ENCODE measurements at places on chromosomes 6 and 20.

DNA sequence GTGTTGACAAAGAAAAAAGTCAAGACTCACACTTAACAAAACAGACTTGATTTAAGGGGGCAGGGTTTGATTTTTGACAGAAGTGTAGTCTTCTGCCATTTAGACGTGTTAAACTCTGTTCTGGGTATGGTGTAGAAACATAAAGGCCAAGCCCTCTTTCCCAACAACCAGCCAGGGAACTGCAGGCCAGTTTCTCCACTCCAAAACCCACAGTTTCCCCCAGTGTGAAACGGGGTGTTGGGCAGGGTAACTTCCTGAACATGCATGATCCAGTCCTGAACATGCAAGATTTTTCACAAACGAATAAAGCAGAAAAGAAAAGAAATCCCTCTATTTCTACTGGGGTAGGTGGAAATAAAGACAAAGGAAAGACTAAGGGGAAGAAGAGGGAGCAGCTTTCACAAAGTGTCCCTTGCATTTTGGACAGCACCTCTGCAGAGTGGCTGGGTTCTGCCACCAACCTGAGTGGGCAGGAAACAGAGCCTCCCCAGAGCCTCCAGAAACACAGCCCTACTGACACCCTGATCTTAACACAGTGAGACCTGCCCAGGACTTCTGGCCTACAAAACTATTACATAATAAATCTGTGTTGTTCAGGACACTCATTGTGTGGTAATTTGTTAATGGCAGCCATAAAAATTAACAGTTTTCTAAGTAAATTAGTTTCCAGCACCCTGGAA is 7.5 kb downstream of the APMAP start:
- no peak for DNase-seq

DNA sequence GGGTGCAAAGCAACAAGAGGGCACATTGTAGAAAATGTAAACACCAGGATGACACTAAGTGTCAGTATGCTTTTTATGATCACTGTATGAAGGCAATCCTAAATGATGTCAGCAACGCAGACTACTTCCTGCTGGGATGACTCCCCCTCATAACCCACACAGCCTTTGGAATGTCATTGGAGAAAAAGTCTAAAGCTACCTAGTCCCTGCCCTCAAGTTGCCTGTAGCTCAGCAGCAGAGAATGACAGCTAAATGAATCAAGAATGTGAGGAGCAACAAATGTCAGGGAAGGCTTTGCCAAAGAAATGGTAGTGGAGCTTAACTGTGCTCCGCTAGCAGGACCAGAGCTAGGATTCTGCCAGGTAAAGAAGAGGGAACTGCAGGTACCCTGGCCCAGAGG is 555.6 kb downstream of the CD83 start:
- no peak for DNase-seq

DNA sequence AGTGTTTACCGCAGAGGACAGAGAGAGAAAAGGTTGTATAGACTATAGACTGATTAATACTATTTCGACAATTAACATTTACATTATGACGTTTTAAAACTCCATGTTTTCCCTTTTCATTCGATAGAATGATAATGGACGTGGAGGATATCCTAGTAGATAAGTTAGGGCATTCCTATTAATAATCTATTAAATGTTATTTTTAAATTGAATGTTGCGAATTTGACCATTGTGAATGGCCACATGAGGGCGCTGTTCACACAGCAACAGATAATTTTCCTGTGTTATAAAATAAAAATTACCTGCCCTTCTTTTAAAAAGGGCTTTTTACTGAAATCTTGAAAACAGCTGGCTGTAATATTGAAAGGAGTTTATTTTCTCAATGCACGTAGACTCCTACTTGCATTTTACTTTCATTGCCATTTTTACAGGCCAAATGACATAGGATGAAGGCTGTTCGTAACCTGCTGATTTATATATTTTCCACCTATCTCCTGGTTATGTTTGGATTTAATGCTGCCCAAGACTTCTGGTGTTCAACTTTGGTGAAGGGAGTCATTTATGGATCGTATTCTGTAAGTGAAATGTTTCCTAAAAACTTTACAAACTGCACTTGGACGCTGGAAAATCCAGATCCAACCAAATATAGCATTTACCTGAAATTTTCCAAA is 3.3 kb downstream of the ADGRB3 start:
- DNase-seq: no peak

- DNase-seq: no peak
Observed at GRCh38 chr6:159540883-159541282, 152.2 kb downstream of the SOD2 start.

GRCh38 chr20:56222201-56222600 is 26.3 kb upstream of the MC3R start:
- DNase-seq: no peak

- no peak for DNase-seq
Observed at GRCh38 chr6:66128656-66129055, 421.6 kb upstream of the EYS start.

DNA sequence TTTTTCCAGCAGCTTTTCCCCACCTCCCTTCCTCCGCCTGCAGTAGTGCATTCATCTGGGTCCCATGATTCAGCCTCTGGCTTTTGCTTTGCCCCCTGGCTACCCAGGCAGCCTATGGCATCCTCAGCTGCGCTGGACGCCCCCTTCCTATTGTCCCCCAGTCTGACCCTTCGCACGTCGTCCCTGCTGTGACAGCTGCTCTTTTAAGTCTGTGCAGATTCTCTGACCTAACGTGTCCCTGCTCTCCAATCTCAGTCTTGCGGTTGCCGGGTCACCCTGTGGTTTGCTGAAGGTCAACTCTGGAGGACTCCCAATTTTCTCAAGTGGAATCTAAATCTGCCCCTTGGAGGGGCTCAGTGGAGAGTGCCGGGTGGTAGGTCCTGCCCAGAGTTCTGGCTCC is 294.3 kb downstream of the CDC5L start:
- DNase-seq: no peak

DNA sequence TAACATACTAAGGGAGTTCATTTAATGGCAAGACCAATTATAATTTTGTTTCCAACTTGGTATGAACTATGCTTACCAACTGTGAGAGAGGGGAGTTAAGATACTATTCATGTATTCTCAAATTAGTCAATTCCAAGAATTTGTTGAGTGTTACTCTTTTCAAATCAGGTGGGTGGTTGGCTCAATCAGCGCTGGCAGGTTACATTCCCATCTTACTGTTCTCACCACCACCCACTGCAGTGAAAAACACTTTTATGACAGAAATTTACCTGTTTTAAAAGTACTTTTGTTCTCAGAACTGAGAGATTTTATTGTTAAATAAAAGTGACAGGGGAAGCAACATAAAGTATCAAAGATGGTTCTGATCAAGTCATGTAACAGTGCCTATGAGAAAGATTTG is 642.0 kb downstream of the PRKN start:
- no peak for DNase-seq

DNA sequence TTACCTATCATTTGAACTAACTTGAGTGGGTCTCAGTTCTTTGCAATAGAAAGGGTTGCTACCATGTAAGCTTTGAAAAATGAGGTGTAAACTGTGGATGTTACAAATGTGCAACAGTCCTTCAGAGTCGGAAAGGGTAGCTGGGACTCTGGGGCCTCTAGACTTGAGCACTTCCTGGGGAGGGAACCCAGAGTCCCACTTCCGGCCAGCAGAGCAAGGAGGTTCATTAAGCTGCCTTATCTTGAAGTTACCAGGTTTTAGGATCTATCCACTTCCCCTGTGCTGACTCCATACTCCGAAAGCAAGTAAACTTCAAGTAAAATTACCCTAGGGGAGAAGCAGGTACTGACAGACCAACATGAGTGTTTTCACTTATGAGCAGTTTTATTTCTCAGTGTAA is 9.4 kb downstream of the TRIM10 start:
- DNase-seq: no peak

DNA sequence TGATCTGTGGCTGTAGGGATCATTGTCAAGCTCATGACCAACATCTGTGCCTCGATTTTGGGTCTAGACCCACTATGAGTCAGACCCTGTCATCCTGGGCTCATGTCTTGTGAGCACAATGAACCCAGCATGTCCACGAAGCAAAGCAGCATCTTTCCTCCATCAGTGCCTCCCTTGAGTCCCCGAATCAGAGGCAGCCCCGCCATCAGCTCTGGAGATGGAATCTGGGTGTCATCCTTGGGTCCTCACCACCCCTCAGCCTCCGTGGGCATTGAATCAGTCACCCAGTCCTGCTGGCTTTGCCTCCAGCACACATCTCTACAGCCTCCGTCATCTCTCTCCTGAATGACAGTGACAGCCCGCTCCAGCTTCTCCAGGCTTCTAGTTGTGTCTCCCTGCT is 56.9 kb downstream of the CHMP4B start:
- no peak for DNase-seq

DNA sequence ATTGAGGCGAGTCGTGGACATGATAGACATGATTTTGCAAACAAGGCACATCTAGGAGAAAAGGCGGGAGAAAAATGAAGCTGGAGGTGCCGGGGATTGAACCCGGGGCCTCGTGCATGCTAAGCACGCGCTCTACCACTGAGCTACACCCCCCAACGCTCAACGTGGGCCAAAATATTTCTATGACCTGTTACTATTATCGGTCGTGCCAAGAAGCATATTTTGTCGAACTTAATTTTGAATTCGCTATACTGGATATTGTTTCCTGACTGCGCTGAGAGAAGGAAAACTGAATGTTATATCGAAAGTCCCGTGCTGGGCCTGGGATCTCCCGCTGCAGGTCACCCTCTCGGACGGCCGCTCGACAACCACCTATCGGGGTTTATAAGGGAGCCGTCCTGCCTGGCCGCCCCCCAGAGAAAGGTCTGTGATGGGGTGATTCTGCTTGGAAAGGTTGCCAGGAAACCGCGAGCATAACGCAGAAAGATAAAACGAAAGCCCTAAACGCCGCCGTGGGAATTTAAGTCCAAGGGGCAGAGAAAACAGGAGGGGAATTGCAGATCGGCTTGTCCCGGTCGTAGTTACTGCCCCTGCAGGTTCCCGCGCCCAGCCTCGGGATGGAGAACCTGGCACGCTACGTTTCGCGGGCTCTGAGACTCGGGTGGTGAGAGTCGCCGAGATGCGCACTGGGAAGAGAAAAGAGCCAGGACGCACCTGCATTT is 60.0 kb downstream of the TRIM27 start:
- DNase-seq: peak; percentile 64

DNA sequence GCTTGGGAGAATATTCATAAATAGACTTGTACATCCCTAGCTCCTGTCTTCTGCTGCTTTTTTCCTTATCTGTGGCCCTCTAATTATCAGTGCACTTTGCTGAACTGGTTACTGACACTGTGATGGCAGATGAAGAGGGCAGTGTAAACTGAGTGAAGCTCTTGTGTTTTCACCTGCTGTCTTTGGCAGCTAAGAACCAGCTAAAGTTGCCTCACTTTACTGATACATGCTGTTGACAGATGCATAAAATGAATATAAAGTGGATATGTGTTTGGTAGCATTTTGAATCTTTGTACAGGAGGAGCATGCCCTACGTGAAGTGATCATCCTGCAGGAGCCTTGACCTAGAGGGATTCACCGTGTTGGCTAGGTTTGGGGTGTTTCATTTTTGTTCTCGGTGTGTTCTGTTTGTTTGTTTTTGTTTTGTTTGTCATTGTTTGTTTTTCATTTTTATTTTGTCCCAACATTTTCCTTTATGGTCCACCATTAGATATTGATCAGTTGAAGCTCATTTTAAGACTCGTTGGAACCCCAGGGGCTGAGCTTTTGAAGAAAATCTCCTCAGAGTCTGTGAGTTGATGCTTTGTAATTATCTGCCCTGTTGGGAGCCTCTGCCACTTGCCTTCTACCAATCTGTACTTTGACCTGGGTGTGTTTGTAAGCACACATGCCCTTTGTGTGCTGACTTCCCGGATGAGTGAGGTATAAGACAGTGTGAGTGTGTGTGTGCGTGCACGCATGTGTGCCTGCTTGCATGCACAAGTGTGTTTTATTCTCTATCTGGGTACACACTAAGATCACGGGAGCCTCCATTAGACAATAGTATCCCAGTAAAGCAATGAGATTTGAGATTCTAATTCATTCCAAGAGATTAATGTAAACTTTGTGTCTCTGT is 34.6 kb upstream of the MAPK13 start:
- no peak for DNase-seq

DNA sequence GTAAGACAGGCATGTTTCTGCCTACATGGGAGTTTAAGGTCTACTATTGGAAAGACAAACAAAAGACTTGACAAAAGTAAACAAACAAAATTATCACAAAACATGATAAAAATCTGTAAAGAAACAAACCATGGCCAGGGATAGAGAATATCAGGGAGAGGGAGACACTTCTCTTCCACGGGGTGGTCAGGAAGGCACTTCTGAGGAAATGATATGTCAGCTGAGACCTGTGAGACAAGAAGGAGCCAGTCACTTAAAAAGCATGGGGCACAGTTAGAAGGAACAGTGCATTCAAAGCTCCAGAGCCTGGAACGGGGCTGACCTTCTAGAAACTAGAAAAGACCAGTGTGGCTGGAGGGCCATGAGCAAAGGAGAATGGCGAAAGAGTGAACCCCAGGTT is 35.1 kb upstream of the SLC16A10 start:
- DNase-seq: no peak

DNA sequence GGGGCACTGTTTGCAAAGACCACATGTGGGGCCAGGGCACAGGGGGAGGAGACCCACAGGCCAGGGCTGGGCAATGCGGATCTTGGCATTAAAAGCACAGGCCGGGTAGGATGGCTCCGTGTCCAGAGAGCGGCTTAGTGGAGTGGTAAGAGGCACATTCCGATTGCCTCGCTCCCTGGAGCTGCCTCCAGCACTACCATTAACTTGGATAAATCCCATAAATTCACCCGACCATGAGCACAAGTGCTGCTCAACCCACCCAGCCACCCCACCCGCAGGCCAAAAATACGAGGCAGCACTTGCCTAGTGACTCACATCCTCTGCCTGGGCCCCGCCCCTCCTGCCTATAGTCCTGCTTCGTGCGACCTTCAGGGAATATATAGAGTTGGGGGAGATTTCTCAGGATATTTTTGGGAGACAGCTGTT is 67.5 kb upstream of the QKI start:
- DNase-seq: no peak

All from omental fat pad (tissue), 4 donors.